Motor neuron (in vitro differentiated cells): ENCODE measurements at places on chromosomes 3 and 15.
A peak's percentile ranks its signal among the peaks of the same experiment; 100 is the strongest.

- no peak for ATAC-seq
Measured at GRCh38 chr3:109070211-109070610, 47.7 kb downstream of the MORC1 start.

- ATAC-seq, result no peak
Measured at GRCh38 chr15:71261909-71262308, 146.6 kb downstream of the THSD4 start.

DNA sequence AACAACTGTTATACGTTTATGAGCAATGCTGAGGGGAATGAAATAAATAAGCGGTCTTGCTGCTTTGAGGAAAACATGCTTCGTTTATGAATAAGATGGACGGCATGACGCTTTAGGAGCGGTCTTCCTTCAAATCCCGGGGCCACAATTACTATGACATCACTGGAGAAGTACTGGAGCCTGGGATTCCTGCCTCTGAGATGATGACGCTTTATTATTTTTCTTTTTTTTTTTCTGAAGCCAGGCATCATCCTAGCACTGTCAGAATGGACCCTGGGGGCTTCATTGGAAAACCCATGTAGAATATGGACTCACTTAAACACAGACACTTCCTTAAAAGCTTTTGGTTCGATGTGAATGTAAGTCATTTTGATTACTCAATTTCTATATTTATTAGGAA is 52.5 kb upstream of the FOXP1 start:
- peak; percentile 81 for ATAC-seq

DNA sequence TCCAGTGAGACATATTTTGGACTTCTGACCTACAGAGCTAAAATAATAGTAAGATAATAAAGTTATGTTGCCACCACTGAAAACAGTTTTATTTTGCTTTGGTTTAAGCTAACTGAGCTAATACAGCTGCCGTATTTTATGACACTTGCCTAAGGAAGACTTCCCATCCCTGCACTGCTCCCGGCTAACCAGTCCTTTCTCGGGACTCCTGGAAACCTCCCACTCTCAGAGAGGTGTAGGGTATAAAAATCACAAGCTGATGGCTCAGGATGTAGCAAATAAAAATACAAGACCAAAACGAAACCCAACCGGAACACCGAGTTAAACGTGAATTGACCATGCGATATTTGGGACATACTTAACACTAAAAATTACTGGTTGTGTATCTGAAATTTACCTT is 448 bp upstream of the KBTBD12 start:
- no peak for ATAC-seq

DNA sequence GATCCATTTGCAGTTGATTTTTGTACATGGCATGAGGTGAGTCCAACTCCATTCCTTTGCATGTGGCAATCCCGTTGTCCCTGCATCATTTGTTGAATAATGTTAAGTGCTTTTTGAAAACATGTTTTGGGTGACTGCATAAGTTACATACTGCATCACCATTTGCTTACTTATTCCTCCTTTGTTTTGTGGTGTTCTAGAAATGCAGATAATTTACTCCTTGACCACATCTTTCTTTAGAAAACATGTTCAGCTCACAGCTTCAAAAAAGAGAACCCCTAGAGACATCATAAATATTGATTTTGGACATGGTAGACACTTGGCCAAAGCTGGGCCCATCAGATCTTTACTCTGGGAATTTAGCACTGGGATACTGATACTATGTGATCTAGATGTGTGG is 135.3 kb upstream of the DAZL start:
- no peak for ATAC-seq

- no peak for ATAC-seq
Measured at GRCh38 chr15:89514596-89515406, 18.4 kb upstream of the RHCG start.

GRCh38 chr3:150261418-150261817 is 146.7 kb upstream of the TSC22D2 start:
- ATAC-seq, result no peak

DNA sequence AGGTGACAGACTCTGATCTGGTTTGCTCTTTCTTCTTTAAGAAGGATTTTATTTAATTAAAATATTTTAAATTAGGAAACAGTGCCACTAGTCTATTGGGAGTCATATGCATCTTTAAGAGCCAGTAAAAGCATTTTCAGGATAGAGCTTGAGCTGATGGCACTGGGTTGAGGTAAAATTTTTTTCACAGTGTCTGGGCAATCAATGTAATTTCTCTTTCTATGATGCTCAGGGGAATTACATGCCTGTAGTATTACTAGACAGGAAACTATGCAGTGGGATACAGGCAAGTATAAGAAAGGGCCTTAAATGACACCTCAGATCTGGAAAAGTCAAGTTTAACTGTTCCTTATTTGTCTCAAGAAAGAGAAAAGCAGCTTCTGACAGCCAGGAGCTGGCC is 76.4 kb downstream of the GAP43 start:
- ATAC-seq, result peak; percentile 72

DNA sequence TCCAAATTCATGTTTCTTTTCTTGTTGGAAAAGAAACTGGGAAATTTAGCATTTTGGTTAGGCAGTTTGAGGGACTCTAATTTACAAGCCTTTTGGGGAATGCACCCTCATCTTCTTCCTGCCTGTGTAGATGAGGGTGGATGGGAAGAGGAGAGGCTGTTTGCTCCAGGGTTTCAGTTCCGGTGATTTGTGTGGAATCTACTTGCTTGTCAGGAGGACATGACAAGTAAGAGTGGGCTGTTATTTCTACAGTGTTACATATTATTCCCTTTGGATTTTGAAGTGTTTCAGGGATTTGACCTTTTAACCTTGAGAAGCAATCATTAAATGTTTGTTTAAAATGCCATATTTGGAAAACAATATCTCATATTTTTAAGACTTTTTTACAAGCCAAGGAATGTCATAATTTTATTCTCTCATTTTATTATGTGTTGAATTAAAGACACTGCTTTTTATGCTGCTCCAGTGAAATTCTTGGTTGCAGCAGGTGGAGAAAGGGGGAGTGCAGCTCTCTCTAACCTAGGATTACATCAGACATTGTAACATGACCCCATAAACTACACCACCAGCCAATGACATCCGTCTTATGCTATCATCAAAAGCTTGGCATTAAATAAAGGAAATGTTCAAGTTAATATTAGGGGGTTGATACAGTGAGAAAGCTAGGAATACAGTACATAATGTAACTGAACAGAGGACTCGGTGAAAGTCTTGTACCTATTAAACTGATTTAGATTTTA is 30.2 kb downstream of the PLAAT1 start:
- ATAC-seq, result no peak

DNA sequence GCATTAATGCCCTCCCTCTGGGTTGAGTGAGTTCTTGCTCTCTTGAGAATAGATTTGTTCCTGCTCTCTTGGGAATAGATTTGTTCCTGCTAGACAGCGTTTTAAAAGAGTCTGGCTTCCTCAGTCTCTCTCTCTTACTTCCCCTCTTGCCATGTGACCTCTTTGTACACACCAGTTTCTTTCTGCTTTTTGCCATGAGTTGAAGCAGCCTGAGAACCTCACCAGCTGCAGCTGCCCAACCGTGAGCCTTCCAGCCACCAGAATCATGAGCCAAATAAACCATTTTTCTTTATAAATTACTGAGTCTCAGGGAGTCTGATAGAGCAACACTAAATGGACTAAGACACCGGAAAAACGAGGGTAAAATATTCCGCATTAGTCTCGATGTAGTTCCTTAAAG is 253.6 kb downstream of the CNTN6 start:
- ATAC-seq, result no peak

DNA sequence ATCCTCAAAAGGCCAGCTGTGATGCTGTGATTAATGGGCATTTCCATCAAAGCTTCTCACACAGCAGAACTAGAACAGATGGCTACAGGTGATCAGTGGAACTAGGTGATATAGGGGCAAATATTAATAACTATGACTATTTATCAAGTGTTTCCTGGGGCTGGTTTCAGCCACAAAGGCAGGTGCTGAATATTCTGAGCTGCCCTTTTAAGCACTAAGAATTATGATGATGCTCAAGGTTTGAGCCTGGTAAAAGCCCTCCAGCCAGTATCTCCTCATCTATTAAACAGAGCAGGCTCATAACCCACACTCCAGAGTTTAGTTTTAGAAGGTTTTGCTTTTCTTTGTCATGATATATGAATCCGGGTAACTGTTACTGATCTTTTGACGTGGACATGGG is 129.5 kb upstream of the ACP3 start:
- no peak for ATAC-seq

DNA sequence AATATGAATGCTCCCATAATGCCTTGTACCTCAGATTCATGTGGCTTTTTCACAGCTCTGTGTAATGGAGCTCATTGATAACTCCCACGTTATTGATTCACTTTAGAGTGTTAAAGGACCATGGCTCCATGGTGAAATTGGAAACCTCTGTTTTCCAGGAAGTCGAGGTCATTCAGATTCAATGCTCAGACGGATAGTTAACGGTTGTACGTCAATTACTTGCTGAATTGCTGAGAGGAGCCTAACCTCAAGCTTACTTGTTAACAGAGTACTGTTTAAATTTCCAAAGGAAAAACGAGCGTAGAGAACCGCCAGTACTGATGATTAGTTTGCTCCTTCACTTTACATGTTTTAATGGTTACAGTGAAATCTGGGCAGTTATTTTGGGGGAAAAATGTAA is 11.1 kb downstream of the ABHD17C start:
- ATAC-seq, result peak; percentile 22

- peak; percentile 85 for ATAC-seq
Measured at GRCh38 chr15:77870195-77871065, 207.1 kb downstream of the TBC1D2B start.

GRCh38 chr3:51718547-51719409 is 11.9 kb downstream of the GRM2 start:
- peak; percentile 95 for ATAC-seq

DNA sequence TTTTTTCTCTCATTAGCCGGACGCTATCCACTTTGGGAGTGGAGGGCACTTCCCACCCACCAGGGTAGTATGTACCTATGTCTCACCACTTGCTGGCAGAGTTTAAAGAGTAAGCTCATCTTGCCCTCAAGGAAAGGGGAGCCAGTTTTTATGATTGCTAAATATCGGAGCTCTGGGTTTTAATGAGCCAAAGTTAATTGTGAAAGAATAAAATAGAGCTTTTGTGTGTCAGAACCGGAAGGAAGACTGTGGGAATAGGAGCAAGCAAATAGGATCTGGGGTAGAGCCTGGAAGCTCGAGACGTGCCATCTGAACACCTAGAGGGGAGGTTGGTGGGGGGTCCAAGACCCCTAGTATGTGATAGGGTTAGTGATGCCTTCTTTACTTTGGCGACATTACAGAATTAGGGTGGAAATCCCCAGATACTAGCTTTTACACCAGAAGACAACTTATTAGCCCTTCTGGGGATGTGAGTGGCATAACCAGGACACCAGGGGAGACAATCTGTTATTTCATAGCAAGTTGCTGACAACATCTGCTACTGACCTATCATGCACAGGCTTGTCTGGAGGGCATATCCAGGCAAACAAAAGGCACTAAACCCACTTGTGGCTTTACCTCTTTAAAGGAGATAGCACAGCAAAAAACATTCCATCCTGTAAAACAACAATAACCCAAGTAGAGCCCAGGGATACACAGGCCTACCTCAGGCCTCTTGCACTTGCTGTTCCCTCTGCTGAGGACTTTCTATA is 333.8 kb downstream of the ZNF621 start:
- ATAC-seq, result no peak

- ATAC-seq, result no peak
Measured at GRCh38 chr3:193767353-193768069, 174.5 kb downstream of the OPA1 start.

DNA sequence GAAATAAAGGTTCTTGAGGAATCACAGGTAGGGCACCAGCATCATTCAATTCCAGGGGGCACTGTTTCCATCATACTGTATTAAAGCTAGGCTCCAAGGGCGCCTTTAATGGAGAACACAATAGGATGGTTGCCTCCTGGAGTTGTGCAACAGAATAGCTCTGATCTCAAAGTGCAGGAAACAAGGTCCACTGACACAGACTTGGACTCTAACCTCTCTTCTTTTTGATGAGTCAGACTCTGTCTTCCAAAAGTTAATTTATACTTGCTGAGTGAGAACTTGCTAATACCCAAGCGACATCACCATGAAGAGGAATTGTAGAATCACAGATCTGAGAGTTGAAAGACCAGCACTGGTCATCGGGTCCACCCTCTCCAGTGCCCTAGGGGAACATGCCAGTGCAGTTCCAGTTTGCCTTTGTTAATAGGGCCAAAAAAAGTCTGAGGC is 94.4 kb upstream of the PHLDB2 start:
- no peak for ATAC-seq

DNA sequence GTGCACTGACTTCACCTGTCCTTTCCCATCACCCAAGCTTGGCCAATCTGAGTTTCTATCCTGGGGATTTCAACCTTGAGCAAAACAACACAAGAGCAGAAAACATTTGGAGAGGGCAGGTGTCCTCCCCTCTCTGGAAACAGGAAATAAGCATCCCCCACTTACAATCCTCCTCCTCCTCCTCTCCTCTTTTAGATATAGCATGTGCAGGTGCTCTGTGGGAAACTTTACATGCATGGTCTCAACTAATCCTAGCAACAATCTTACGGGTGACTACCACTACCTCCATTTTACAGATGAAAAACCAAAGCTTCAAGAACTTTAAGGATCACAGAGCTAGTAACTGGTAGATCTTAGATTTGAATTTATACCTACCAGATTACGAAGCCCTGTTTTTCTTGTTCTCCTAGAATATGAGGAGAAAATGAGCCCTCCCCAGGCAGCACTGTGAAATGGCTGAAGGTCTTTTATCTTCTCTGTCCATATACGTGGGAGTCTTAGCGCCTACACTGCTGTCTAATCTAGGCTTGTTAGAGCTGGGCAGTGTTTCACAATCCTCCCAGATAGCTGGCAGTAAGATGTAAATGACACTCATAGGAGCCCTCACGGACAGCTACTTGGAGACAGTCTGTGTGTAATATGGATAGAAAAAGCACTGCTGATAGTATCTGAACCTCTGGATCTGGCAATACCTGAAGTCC is 301.2 kb upstream of the PROK2 start:
- ATAC-seq, result no peak

DNA sequence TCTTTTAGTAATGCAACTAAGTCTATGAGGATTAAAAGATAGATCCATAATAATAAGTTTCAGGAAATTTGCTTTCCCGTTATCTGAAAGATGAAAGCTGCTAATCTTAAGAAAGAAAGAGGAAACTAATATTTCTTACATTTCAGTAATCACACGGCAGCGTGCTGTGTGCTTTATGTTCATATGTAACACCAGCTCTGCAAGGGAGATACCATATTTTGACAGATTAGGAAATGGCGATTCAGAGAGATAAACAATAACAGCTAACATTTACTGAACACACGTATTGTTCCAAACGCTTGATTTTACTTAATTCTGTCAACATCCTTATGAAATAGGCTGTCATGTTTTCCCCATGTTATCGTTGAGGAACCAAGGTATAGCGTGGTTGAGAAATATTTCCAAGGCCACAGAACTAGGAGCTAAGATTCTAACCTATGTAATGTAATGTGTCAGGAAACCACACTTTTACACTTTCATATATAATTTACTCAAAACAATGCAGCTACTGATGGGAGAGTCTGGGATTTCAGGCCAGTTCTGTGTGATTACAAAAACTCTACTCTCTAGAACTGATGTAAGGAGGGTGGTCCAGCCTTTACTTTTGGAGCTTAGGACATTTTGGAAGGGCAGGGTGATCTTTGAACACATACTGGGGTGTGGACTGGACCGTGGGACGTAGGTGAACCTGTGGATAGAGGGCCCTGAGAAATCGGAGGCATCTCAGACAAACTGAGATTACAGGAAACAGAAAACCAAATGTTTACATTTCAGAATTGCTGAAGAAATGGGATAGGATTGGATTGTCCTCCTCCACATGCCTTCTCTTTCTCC is 100.6 kb downstream of the IL1RAP start:
- no peak for ATAC-seq

- no peak for ATAC-seq
Measured at GRCh38 chr3:126542340-126543241, 16.1 kb downstream of the C3orf22 start.
